ENCODE measurements at places on chromosomes 5 and 9.
A peak's percentile ranks its signal among the peaks of the same experiment; 100 is the strongest.

- DNase-seq: peak; percentile 56
Measured at GRCh38 chr9:136626740-136627642, 35.7 kb upstream of the EGFL7 start.

- no peak for DNase-seq
Measured at GRCh38 chr9:75229605-75230332, 141.5 kb downstream of the OSTF1 start.

- DNase-seq: no peak
Measured at GRCh38 chr9:6877671-6878161, 119.9 kb downstream of the KDM4C start.

DNA sequence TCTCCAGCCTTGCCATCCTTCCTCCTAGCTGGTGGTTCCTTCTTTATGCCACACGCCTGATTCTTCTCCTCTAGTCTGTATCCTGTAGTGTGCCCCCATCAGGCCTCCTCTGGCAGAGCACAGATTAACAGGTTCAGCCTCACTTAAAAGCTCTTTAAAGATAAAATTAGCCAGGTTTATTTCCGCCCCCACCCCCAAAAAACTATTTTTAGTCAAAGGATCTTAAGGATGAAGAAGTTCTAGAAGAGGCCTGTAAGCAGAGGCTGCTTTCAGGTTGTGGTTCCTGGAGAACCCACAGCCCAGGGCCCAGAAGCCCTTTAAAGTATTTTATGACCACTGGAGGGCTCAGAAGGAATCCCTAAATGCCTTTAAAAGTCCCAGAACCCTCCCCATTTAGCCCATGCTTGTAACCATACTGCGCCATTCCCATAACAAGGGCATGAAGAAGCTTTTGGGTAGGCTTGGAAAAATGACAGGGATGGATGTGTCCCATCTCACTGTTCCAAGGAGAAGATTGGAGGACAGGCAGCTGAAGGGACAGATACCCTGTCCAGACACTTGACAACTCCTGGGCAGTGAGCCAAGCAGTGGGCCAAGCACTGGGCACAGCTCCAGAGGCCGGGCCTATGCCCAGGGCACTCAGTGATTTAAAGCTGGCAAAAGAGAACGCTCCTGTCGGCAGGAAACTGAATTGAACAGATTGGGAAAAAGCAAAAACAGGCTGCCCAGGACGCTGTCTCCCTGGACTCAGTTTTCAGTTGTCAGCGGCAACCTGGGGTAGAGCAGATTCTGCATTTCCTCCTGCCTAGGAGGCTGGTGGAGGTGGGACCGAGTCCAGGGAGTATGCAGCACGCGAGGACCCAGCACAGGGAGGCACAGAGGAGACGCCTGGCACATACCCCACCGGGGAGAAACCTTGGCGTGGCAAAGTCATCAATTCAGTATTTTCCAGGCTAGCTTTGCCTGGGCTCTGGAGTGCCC lies 106.3 kb upstream of the SSBP2 start:
- peak; percentile 23 for DNase-seq

GRCh38 chr5:157050050-157050449 lies 8.9 kb downstream of the HAVCR1 start:
- DNase-seq: no peak

DNA sequence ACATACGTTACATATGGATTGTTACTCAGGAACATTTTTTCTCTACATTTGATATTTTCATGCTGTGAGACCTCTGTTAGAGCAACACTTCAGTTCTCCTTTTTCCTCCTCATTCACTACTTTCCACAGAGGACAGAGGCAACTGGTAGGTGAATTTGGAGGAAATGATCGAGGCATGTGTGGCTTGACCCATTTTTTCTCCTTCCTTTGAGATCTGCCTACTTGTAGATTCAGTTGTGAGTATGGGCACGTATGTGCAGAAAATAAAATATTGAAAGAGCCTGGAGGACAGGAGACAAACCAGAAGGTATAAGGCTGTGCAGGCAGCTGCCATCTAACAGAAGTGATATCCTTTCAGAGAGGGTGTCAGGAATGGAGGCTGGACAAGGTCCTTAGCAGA lies 19.2 kb upstream of the KIF2A start:
- no peak for DNase-seq

DNA sequence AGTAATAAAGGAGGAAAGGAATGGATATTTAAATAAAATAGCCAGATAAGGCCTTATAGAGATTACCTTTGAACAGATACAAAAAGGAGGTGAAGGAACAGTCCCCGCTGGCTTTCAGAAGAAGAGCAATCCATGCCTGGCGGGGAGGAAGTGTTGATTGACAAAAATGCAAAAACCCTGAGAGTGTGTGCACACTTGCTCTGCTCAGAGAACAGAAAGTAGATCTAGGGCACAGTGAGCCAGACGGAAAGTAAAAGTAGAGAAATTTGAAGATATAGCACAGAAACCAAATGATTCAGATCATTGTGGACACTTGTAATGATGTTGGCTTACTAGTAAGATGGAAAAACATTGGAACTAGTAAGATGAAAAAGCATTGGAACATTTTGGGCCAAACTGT lies 720.6 kb downstream of the PTPRD start:
- no peak for DNase-seq

DNA sequence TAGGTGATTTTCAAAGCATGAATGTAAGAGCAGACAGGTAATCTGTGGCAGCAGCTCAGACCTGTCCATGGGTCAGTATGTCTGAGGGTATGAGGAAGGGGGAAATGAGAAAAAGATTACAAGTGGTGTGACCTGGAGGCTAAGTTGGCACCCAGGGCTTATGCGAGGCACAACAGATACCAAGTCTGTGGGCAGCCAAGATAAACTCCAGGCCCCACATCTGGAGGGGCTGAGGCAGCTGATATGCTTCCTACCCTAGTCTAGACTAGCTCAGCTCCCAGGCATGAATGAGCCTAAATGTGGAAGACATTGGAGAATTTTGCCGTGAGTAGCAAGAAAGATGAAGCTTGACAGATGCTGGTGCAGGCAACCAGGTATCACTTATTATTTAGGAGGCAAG lies 151.7 kb downstream of the PIK3R1 start:
- DNase-seq: no peak

GRCh38 chr5:87258507-87258906 lies 9.2 kb upstream of the RASA1 start:
- DNase-seq: no peak

DNA sequence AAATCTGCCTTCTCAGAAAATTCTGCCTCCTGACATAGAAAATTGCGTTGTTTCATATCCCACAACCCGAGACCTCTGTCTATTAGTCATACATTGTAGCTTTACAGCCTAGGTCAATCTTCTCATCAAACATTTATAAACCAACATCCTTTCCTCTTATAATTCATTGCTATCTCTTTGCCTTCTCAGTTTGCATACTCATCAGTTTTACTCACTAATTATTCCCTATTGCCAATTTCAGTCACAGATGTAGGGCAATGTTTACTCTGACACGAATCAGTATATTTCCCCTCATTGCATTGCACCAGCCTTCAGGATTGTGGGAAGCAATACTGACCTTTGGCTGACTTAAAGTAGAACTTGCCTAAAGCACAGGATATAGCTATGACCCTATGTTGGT lies 247.2 kb downstream of the CEMIP2 start:
- no peak for DNase-seq

GRCh38 chr5:173745123-173745522 lies 128.7 kb upstream of the BOD1 start:
- DNase-seq: no peak

GRCh38 chr5:9716838-9717281 lies 86.7 kb upstream of the TAS2R1 start:
- no peak for DNase-seq

DNA sequence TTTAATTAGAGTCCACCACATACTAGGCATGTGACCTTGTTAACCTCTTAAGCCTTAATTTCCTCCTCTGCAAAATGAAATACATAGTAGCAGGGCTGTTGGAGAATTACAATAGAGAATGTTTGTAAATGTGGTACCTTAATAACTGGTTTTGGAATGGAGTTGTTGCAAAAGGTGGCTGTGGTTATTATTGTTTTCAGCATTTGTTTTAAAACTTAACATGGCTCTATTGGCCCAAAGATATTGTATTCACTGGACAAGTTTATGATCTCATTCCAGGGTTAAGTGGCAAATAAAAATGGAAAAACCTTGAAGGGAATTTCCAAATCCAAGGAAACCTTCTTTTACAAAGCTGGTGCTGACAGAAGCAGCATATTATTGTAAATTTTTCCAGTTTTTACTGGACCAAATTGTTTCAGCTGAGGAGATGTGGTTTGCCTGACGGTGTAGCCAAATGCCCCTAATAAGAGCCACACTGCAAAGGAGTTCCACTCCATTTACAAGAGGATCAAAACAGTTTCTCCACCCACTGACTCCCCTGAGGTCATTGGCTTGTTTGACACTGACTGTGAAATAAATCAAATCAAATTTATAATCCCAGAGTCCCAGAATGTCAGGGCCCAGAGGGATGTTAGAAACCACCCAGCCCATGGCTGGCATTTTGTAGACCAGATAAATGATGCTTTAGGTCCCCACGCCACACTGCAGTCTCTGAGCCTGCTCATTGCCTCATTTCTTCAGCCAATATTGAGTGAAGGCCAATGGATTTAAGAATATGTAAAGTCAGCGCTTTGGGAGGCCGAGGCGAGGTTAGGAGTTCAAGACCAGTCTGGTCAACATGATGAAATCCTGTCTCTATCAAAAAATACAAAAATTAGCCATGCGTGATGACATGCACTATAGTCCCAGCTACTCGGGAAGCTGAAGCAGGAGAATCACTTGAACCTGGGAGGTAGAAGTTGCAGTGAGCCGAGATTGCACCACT lies 45.2 kb downstream of the ADRA1B start:
- DNase-seq: no peak

- DNase-seq: no peak
Measured at GRCh38 chr5:2382776-2383697, 368.4 kb downstream of the IRX2 start.

GRCh38 chr9:131257266-131258025 lies 18.9 kb downstream of the FAM78A start:
- no peak for DNase-seq

DNA sequence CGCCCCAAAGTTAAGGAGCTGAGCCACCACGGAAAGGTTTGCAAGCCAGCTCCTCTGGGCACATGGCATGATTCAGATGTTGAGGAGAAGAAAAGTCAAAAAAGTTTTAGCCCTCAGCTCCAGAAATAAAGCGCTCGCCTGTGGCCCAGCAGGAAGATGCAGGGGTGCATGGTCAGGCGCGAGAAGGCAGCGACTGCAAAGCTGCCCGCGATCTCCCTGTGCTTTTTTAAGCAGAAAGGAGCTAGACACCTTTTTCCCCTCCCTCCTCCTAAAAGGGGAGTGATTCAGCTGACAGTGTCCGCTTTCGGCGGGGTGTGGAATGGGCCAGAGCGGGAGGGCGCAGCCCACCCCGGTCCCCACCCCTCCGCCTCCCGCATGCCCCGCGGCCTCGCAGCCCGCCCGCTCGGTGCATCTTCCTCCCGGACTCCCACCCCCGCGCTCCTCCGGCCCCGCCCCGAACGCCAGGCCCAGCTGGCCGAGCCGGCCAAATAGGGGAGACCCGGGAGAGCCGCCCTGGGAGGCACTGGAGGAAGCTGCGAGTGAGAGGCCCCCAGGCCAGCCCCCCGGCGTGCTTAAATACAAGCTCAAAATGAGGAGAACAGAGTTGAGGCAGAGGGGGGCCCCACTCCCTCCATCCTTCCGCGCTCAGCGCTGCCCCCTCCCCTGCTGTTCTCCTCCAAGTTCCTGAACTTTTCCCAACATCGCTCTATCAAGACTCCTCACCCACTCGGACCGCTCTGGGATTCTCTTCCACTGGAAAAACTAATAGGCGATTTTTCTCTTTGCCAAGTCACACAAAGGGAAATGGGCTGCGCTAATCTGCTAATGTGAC lies at the start of gene ADAMTS12:
Gene ADAMTS12 (minus strand): TSS at position 203 of the 832 bp plus-strand sequence. CDS start 134 bp downstream, at position 69.
- DNase-seq: peak; percentile 58

- DNase-seq: no peak
Measured at GRCh38 chr5:168132241-168132641, 159.2 kb upstream of the WWC1 start.

DNA sequence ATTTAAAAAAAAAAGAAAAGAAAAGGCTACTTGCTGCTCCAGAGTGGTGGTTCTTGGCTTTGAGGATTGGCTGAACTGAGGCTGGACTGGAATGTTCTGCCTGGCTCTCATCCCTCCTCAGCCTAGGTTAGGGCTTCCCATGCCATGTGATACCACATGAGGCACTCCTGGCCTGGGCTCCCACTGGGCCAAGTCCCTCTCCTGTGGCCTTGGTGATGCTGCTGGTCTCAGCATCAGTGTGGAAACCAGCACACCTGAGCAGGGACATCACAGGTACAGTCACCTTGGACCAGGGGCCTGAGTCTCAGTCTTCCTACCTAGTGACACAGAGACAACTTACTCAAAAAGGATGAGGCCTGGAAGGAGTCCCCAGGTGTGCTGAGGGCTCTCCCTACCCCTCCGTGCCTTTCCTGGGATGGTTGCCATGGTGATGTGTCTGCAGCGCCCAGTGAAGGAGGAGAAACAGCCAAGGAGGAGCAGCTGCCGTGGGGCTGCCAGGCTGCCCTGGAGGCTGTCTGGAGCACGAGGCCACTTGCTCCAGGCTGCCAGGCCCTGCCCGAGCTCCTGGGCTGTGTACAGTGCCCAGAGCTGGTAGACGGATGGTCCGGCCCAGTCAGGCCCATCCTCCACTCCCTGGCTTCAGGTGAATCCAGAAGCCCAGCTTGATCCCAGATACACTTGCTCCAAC lies 71.0 kb downstream of the WNK2 start:
- DNase-seq: no peak

- peak; percentile 91 for DNase-seq
Measured at GRCh38 chr5:32092938-32093812, 80.9 kb downstream of the GOLPH3 start.

- no peak for DNase-seq
Measured at GRCh38 chr5:9264301-9264700, 281.6 kb downstream of the SEMA5A start.

DNA sequence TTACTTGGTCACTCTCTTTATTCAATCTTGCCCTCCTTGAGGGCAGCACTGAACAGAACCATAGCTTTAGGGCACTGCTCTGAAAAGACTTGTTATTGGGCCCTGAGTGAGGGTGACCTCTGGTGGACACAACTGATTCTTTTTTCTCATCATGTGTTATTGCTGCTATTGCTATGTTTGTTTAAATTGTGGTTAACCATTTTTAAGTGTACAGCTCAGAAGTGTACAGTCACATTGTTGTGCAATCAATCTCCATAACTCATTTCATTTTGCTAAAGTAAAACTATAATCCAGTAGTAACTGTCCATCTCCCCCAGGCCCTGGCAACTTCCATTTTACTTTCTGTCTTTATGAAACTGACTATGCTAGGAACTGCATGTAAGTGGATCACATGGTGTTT lies 351.1 kb upstream of the RIOK2 start:
- DNase-seq: no peak

DNA sequence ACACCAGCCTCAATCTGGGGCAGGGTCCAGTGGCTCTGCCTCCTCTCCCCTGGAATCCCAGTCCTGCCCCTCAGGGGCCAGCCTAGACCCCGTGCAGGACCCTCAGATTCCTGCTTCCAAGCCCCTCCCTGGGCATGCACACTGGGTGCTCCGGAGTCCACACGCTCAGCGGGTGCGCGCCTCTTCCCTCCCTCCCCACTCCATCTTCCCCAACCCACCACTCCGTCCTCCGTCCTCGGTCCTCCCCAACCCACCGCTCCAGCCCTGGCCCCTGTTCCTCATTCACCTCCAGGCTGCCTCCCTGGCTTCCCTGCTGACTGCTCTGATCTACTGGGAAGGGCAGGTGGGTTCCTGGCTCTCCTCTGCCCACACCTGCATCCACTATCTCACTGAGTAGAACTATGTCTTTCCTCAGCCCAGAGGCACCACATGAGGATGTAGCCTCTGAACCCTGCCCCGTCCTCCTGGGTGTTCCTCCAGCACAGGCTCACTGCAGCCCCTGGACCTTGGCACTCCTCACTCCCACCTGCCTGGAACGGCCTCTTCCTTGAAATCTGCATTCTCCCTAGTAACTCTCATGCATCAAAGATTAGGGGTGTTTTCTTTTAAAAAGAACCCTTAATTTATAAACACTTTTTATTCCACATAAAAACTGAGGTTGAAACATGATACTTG lies 92.8 kb downstream of the CAMSAP1 start:
- DNase-seq: no peak
